ENCODE measurements at places on chromosomes 3 and 15.

- no peak for DNase-seq
These were observed 259.5 kb upstream of the MEIS2 start for GRCh38 chr15:37359893-37360290.

DNA sequence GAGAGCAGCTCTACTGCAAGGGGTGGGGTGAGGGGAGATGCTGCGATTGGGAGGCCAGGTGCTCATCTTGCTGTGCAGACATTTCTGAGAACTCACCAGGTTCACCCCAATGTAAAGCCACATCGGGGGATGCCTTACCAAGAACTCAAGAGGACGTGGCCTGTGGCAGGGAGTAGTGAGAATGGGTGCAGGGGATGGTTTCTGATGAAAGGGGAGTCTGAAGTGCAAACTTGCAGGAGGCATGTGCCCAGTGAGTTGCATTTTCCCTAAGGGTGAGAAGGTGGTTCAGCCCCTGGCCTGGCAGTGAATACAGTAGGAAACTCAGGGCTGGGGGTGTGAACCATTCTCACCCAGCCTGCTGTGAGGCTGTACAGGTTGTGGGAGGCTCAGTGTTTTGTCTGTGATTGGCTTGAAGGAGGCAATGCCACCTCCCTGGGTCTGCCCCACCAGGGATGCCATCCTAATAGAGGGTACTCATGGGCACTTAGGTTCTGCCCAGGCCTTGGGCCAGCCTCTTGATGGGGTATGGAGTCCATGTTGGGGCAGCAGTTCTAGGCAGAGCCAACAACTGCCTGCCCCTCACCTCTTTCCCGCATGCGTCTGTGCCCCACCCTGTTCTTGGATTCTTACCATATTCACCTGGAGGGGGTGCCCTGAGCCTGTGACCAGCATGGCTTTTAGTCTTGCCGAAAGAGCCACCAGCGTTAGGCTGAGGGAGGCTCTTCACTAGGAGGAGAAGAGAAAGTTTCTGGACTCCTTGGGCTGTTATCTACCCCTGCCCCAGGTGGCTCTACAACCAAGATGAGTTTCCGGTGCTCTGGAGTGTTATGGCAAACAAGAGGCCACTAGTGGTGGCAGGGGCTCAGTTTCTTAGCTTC, 4.5 kb downstream of the HEMK1 start:
- no peak for DNase-seq

GRCh38 chr3:194009892-194010533, 125.9 kb upstream of the HES1 start:
- no peak for DNase-seq

- DNase-seq, result peak; percentile 69
These were observed 457.5 kb upstream of the ALCAM start for GRCh38 chr3:104909198-104909597.

DNA sequence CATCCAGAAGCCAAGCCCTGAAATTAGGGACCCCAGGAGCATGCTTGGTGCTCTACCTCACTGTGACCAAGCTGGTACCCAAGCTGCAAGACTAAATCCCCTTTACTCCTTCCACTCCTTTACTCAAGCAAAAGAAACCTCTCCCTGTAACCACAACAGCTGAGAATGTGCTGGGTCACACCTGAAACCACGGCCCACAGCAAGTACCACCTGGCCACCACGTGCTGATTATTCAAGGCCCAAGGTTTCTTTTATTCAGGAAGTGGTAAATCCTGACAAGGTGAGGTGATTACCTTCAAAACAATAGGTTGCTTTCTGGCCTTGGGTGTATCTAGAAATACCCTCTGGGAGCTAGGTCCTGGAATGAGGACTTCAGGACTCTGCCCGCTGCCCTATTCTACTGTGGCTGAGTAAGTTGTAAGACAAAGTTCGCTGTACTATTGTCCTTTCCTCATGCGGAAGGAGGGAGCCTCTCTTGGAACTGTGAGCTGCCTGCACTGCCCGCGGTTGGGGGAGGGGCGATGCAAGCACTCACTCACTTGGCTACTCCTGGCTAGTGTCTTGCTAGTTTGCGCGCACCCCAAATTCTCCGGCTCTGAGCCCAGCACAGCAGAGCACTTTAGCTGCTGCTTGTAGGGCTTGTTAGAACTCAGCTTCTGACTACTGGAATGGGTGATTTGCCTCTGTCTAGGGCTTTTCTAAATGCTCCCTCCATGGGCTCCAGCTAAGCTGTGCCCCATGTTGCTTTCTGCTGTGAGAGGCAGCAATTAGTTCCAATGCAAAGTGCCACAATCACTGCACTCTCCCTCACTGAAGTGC, 487.1 kb upstream of the CNTN3 start:
- DNase-seq, result no peak

DNA sequence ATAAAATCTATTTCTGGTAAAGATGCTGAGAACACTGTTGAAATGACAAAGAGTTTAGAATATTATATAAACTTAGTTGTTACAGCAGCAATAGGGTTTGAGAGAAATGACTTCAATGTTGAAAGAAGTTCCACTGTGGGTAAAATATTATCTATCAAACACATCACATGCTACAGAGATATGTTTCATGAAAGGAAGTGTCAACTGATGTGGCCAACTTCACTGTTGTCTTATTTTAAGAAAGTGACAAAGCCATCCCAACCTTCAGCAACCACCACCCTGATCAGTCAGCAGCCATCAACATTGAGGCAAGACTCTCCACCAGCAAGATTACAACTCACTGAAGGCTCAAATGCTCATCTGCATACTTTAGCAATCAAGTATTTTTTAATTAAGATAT, 20.2 kb downstream of the TMEM39A start:
- no peak for DNase-seq

All from NCI-H774 (cell line).